ENCODE measurements at places on chromosomes 5 and 9.

DNA sequence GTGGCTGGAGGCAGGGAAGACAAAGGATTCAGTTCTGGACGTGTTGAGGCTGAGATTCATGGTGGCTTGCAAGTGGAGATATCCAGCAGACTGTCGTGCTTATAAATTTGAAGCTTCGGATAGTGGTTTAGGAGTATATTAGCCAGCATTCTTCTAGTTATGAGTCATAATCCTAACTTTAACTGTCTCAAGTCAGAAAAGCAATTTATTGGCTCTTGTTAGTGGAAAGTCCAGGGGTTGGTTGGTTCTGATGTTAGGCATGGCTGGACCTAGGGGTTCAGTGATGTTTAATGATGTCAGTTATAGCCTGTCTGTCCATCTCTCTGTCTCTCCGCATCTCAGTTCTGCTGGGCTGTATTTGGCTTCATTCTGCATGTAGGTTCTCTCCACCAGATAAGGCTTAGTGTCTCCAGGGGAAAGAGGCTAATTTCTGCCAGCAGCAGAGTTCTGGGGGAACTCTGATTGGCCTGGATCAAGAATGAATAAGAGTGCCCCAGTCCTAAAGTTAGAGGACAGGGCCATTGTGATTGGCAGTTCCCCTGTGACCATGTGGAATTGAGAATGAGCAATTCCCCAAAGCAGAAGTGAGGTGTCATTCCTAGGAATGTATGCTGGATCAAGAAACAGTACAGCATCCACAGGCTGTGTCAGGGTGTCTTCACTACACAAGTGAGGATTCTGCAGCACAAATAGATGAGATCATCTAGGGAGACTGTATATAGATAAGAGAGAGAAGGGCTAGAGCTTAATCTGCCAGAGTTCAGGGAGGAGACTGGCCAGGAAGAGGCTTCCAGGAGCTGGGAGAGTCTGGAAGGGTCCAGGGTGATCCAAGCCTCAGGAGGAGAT is 72.9 kb upstream of the SHB start:
- DNase-seq, result no peak

GRCh38 chr9:130780865-130781504 is 54.1 kb upstream of the ABL1 start:
- DNase-seq, result peak; percentile 71

DNA sequence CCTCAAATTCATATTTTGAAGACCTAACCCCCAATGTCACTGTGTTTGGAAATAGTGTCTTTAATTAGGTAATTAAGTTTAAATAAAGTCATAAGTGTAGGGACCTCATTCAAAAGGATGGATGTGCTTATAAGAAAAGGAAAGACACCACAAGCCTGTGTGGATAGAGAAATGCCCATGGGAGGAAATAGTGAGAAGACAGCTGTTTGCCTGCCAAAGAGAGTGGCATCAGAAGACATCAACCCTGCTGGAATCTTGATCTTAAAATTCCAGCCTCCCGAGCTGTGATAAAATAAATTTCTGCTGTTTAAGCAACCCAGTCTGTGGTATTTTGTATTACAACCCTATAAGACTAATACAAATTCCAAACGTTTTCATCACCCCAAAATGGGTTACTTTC is 1867.9 kb upstream of the NUDT12 start:
- no peak for DNase-seq

GRCh38 chr5:119019949-119020348 is 31.6 kb upstream of the DTWD2 start:
- DNase-seq, result no peak

- no peak for DNase-seq
Measured at GRCh38 chr5:5588887-5589826, 166.7 kb downstream of the ICE1 start.

GRCh38 chr9:5518171-5518936 is 8.0 kb downstream of the PDCD1LG2 start:
- DNase-seq, result no peak

DNA sequence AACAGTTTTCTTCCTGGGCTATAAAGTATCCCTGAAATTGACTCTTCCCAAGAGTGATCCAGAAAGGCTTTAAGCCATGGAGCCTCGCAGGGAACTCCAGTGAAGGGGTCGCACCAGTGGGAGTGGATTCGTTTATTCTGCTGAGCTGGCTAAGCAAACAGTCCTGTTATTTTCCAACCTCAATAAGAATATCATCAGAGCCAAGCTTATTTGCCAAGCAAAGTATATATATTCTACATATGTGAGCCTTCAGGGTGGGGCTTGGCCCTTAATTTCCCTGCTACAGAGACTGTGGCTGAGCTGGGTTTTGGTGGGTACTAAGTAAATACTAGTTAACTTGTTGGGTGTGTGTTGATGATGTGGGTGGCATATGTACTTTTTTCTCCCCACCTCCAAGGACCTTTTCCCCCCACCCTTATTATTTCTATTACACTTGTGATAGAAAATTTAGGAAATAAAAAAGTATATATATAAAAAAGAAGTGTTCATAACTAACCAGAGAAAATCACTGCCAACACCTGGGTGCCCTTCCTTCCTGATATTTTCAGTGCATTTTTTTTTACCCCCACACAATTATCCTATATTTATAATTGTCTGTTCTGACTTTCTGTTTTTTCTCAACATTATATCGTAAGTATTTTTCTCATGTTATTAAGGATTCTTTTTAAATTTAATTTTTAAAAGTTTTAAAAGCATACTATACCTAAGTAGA is 5.3 kb downstream of the GSN start:
- no peak for DNase-seq

DNA sequence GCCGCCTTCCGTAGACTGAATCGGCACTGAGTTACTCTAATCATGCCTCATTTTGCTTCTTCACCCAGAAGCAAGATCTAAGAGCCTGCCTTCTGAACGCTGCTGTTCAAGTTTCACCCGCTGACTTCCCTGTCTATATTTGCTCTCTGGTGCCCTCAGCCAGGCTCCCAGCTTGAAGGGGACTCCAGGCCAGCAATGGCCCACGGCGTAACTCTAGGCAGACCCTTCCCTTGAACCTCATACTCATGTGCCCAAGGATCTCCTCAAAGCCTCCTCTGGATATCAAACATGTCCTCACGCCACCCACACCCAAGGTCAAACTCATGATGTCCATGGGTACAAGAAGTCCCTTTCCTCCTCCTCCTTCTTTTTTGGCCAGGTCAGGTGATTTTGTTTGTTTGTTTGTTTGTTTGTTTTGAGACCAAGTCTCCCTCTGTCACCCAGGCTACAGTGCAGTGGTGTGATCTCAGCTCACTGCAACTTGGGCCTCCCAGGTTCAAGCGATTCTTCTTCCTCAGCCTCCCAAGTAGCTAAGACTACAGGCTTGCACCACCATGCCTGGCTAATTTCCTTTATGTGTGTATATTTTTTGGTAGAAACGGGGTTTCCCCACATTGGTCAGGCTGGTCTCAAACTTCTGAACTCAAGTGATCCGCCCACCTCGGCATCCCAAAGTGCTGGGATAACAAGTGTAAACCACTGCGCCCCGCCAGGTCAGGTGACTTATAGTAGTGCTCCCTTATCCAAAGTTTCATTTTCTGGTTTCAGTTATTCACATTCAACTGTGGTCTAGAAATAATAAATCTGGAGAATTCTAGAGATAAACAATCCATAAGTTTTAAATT is 239.0 kb downstream of the SYK start:
- DNase-seq, result no peak

DNA sequence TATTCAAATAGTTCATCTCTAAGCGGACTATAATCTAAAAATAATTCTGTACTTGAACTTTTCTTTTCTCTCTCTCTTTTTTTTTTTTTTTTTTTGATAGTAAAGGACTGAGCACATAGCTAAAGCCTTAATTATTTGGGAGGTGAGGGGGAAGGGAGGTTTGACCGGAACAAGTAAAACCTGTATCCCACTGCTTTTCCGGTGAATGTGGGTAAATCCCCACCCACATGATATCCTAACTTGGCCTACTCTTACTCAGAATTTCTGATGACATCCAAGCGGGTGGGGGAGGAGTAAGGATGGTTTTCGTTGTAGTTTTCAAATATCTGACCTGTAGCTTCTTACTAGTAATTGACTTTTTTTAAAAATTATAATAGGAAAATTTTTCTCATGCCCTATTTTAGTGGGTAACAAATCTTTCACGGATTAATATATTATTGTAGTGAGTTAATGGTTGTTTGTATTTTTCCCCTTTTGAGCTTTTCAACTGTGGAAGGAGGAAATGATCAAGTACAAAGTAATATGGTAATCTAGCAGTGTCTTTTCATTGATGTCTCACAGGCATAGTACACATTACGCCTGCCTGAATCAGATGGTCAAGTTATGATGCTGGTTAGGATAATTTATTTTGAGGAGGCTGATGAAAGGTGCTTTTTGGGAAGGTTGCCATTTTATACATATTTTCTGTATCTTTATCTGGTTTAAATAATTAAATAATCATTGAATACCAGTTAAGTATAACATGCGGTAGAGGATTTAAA is 2.2 kb upstream of the ELL2 start:
- DNase-seq, result no peak

DNA sequence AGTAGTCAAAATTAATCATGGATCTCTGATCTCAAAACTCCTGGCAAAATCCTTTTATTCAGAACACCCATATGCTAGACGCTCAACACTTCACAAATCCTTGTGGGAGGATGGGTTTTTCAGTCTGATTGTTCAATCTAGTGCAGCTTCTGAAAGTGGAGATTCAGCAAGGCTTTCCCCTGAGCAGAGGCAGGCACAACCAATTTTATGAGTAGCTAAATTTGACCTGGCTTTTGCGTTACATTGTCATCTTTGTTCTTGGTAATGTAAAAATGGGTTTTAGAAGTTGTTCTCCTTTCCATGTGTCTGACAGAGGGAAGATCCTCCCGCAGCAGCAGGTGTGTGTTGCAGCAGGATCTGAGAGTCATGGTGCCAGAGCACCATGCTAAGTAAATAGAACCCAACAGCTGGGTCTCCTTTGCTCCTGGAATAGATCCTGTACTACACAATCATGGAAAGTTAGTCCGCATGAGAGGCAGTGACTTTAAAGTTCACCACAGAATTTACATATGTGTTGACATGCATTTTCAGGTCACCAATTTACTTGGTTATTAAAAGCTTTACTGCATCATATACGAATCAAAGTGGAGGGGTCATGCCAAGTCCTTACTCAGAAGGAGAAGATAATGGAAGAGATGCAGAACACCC is 70.1 kb upstream of the MEF2C start:
- DNase-seq, result no peak

DNA sequence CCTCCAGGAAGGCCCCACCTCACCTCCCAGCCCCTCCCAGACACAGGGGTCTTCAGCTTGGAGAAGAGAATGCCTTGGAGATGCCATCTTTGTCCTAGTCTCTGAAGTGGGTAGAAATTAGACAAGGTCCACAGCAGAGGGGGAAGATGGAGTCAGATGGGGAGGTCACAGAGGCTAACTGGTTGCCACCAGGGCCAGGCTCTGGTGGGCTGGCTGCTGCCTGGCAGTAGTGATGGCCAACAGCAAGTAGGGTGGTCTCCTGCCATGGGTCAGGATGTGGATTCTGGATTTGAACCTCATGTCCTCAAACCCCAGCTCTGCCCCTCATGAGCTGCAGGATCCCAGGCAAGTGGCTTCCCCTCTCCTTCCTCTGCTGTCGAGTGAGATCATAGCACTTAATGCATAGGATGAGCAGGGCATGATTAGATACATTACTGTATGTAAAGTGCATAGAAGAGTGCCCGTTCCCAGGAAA is 38.7 kb upstream of the NEK6 start:
- DNase-seq, result no peak

DNA sequence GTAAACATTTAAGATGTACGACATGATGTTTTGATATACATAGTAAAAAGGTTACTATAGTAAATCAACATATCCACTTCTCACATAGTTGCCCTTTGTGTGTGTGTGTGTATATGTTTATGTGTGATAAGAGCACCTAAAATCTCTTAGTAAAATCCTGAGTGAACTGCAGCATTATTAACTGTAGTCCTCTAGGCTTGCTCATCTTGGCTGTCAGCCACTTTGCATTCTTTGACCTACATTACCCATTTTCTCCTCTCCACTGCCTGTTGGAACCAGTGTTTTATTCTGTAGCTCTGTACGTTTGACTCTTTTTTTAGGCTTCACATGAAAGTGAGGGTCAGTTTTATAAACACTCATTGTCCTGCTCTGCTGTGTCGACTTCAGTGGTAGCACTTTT is 24.4 kb downstream of the C5orf22 start:
- no peak for DNase-seq

GRCh38 chr5:150570333-150570732 is 62.4 kb downstream of the NDST1 start:
- no peak for DNase-seq

DNA sequence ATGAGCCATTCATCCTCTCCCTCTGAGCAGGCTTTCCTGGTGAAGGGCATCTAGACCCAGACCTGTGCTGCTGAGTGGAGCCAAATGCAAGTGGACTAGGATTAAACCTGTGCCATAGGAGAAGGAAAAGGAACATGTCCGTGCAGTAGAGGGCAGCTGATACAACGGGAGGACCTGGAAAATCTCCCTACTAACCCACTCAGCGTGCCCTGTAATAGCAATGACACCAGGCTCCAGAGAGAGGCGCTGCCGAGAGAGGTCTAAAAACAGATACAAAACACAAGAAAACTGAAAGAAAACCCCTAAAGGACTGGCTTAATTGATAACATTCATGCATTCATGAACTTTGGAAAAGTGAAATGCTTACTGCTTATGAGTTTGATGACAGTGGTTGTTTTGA is 60.8 kb downstream of the PFDN1 start:
- no peak for DNase-seq

- no peak for DNase-seq
Measured at GRCh38 chr5:137609127-137609526, 110.0 kb upstream of the SPOCK1 start.

DNA sequence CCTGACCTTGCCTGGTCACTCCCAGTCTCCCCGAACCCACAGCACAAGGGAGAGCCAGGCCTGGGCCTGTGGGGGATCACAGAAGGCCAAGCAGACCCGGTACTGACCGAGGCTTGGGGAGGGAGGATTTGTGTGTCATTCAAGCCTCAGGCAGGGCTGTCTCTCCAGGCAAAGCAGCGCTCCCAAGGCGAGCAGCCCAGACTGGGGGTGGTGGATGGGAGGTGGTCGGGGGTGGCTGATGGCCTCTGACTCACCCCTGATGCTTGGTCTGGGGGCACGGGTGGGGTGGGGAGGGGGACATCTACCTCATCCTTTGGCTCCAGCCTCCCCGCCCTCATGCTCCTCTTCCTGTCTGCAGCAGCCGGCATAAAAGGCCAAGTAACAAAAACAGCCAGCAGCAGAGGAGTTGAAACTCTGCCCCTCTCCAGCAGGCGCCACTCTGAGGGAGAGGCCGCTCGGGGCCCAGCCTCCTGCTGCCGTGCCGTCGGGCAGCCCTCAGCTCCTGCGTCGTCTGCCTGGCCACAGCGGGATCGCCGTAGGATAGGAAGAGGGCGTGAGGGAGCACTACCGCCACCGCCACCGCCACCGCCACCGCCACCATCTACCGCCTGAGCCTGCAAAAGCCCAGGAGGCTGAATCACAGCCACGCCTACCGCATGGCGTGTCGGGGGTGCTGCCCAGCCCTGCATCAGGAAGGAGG is 166.0 kb downstream of the OLFM1 start:
- no peak for DNase-seq

GRCh38 chr5:175107865-175108264 is 336.1 kb downstream of the DRD1 start:
- no peak for DNase-seq
